ENCODE measurements at places on chromosomes 1 and 21.

- no peak for DNase-seq
These were observed 39.9 kb upstream of the SLC35F3 start for GRCh38 chr1:233864578-233864977.

GRCh38 chr1:224338150-224338838 lies 8.3 kb upstream of the NVL start:
- DNase-seq, result no peak

DNA sequence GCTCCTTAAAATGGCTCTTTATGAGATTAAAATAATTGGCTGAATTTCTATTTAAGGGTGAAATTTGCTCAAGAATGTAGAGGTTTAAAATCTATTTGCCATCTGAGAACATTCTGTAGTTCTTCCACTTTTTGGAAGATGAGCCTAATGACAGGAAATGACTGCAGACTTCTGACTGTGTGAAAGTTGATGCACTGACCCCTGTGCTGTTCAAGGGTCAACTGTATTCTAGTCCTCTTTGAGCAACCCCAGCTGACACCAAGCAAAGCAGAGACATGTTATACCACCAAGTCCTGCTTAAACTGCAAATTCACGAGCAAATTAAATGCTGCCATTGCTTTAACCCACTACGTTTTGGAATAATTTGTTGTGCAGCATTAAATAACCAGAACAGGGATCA lies 26.6 kb downstream of the DDAH1 start:
- no peak for DNase-seq

DNA sequence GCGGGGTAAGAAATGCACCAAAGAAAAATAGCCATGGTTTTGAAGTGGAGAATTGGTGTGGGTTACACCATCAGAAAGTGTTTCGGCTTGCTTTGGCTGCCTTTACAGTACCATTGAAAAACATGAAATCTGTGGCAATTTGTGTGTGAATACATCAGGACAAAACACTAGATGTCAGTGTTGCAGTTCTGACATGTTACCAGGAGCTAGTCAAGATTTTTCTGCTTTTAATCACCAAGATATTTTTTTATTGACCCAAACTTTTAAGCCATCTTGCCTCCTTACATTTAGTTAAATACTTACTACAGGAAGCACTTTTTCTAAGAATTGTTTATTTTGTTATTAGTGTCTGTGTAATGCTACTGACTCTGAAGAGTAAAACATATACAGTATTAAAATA lies 14.3 kb downstream of the RRP15 start:
- no peak for DNase-seq

GRCh38 chr1:30085811-30086770 lies 637.3 kb downstream of the MATN1 start:
- no peak for DNase-seq

- no peak for DNase-seq
These were observed 40.1 kb downstream of the CHAF1B start for GRCh38 chr21:36425286-36425685.
